ENCODE measurements at places on chromosomes 2 and 18.

- DNase-seq = peak; percentile 29
Observed at GRCh38 chr2:10659898-10660568, 29.7 kb downstream of the NOL10 start.

DNA sequence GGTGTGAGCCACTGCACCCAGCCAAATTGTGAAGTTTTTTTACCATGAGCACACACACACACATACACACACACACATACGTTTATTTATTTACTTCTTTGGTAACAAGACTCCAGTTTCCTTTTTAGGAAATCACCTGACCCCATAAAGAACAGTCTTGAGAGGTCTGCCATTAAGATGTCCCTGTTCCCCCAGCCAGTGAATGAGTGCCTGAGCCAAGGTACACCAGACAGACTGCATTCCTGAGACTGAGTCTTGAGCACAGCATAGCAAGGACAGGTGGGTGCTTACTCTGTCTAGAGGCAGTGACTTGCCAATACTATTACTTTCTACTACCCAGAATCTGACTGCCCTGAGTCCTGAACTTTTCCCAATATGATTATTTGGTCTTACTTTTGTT lies 167.2 kb upstream of the SATB2 start:
- no peak for DNase-seq

DNA sequence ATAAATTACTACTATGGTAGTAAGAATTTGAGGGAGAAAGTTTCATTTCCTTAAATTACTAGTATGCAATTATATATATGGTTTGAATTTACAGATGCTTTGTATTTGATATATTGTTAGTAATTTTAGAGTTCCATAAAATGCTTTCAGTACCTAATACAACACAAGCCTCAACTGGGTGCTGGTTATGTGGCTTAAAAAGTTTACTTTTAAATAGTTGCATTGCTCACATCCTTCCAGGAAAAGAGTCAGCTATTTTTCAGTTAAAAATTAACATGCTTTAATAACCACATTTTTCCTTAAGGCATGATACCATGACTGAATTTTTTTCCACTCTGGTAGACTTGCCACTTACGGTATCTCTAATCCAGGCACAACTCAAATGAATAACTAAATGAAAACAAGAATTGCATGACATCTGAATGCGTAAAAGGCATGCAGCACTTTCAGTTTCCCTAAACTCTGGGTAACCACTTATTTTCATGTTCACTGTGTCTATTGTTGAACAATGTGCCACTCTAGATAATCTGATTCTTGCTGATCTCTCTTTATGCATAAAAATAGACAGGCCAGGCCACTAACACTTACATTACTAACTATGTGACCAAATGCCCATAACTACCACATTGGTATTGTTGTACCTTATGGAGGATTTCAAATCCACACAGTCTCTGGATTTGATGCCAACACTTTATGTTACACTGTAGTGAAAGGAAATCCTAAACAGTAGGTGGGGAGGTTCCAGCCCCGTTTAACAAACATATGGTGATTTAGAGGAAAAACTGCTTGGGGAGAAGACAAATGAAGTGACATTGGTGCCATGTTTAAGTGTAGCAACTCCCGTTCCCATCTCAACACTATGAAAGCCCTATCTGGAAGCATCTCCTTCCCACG lies 35.5 kb upstream of the SLC35F5 start:
- no peak for DNase-seq

DNA sequence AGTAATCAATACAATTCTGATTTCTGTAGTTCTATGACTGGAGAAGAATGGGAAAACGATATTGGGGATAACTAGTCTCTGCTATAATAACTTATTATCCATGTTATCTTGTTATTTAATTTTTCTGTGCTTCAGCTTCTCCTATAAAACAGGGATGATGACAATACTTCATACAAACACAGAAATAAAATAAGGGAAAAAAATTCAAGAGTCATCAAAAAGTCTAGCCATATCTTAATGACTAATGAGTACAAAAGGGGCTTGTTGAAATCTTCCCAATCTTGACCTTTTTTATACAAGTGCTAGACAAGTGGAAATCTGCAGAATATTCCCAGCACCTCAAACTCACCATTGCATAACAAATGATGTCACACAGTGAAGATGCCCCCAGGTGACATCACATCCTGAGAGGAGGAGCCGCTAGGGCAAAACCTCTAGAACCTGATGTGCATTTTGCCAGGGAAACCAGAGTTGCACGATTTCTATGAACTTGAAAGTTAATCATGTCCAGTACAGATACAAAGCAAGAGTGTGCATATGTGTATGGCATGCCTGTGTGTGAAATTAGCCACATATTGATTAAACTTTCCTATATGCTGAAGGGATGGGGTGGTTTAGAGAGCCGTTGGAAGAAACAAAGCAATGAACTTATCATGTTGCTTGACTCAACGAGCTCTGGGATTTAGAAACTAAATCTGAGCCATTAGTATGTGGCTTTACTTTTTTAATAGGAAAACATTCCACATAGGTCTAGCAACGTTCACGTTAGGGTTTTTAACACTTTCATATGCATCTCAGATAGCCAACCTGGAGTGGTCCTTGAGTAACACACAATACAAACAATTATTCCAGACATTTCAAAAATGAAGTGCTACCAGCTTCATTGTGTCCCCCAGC lies 278.9 kb downstream of the SLC4A3 start:
- DNase-seq = no peak

- no peak for DNase-seq
Observed at GRCh38 chr18:13003466-13003896, 12.3 kb downstream of the CEP192 start.

GRCh38 chr2:77086051-77086450 lies 436.1 kb downstream of the LRRTM4 start:
- no peak for DNase-seq

GRCh38 chr2:12818416-12819102 lies 101.8 kb downstream of the TRIB2 start:
- no peak for DNase-seq

DNA sequence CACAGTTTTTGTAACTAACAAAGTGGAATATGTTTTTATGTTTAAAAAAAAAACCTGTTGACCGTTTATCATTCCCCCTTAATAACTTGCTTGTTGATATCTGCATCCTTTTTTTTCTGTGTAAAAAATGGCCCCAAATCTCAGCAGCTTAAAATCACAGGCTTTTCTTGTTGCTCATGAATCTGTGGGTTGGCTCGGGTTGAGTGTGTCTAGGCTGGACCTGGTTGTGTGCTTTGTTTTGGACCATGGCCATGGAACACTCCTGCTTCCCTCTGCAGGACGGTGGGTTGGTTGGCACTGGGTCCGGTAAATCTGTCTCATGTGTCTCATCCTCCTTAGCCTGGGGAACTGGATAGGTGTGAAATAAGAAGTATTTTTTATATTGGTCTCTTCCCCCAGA lies 139.0 kb upstream of the LINC00305 start:
- DNase-seq = no peak

DNA sequence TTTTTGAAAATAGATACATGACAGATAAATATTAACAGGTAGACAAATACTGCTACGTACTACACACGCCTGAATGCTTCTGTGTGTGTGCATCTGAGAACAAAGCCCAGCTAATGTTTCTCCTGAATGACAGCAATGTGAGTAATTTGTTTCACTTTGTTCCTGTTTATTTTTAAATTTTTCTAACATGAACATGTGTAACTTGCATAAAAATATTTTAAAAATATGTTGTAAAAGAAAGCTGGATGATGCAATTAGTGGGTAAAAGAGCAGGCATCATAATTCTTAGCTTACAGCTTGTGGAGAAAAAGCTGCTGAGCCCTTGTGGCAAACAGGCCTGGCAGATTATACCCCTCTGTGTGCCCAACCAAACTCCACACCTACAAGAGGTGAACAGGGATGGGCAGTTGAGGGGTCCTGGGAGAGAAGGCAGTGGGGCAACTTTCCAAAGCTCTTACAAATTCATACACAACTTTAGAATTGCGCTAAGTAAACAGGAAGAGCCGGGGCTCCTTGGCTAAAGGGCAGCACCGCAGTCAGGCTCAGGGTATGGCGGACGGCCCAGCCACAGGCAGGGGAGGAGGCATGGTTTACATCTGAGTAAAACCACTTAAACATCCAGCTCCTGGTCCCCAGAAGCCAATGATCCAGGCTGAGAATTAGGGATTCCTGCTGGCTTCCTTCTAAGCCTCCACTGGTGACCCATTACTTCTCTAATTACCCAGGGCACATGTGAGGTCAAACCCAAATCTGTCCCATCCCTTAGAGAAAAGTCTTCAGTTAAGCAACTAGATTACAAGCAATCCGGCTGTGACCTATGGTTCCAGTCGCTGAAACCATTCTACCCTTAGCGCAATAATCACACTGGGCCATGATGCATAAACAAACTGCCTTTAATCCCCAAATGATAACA lies 14.0 kb downstream of the PXDN start:
- DNase-seq = no peak

GRCh38 chr2:143254110-143254509 lies 124.9 kb downstream of the ARHGAP15 start:
- peak; percentile 29 for DNase-seq

DNA sequence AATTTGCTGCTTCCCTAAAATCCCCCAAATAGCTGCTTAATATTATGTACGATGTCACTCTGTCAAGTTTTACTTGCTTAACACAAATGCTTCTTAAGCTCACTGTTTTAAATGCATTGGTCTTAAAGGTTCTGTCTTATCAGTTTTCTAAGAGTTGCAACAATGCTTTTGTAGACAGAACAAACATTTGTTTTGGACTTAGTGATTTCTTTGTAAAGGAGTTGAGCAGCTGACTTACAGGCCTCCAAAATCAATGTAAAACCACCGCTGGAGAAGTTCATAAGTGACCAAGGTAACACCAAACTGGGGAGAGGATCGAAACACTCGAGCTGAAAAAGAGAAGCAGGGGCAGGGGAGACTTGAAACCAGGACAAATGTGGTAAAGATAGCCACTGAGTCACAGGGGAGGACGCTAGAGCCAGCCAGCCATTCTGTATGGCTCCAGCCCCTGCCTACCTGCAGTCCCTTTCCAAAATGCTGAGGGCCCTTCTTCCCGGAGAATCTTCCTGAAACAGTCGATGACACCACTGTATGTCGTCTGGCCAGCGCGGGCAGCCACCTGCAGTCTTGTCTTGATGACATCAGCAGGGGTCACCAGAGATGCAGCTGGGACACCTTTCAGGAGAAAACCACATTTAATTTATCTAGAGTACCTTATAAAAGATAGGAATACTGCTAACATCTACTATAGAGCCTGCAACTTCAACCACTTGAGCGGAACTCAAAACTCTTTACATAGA lies 100.2 kb downstream of the DYNC1I2 start:
- DNase-seq = no peak

GRCh38 chr2:187748958-187749357 lies 194.7 kb upstream of the TFPI start:
- DNase-seq = no peak

- DNase-seq = no peak
Observed at GRCh38 chr2:211423018-211423417, 866.6 kb downstream of the CPS1 start.

- DNase-seq = no peak
Observed at GRCh38 chr2:794554-795241, 117.5 kb upstream of the TMEM18 start.

DNA sequence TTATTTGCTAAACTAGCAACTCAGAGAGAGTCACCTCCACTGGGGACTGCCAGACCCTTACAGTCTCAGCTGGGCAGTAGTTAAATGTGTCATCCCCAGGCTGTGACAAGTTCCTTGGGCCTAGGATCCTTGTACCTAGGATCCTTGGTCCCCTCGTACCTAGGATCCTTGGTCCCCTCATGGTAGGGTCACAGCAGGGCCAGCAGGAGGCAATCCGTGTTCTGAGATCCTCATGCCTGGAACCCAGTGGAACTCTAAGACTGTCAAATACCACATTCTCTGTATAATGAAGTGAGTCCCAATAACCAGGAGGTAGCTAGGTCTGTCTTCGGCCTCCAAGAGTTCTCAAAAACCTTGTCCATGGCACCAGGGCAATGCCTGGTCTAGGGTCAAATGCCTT lies 60.8 kb downstream of the LYPD6B start:
- DNase-seq = no peak

DNA sequence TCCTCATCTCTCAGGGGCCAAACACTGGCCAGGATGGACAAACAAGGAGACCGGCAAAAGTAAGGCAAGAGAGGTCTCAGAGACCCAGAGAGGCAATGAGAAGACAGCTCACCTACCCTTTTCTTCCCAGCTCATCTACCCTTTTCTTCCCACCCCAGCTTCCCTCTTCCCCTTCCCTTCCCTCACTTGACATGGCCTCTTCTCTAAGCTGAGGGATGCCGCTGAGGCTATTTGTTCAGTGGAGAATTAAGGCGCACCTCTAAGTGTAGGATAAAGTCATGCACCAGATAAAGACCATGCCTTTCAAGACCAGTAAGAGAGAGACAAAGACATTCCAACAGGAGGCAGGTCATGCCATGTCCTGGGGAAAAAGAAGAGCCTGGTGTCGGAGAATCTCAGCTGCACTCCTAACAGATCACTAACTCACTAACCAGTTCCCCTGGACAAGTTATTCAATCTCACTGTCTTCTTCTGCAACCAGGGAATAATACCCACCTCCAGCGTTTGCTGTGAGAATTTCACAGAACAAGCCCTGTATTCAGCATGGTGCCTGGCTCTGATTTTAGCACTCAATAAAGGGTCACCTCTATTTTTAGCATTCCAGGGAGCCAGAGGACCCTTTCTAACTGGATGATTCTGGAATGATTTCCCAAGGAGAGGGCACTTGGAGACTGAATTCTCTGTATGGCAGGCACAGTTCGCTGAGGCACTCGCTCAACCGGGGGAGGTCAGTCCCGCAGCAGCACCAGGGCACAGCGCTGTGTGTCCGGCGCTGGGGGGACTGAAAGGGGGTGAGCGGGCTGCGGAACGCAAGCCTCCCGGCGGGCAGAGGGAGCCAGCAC lies 3.0 kb upstream of the FOSL2 start:
- no peak for DNase-seq

GRCh38 chr2:200466425-200467418 lies 43.1 kb downstream of the KCTD18 start:
- no peak for DNase-seq

DNA sequence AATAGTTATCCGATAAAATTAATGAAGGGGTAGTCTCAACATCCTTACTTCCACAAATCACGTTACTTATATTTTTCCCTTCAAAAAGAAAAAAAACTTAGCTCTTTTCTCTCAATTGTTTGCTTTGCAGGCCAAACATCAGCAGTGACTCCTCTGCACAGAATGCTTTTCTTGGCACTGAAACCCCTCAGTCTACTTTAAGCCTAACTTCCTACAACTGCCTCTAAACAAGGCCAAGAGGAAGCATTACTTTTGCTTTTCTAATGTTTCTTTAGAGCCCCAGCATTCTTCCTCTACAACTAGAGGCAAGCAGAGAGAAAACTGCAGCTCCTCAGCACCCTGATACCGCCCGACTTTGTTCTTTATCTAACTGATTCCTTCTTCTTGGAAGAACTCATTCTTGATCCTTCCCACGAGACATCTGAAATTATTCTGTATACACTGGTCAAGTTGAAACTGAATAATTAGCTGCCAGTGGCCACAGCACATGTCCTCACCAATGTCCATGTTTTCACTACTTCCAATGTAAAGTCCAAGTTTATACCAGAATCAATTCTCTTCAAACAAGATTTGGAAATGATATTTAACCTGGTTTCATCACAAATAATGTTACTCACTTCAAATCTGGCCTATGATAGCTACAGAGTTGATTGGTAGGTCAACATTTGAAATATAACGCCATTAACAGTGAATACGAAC lies 55.3 kb downstream of the DTNB start:
- DNase-seq = no peak

Measured in stimulated activated CD4-positive, alpha-beta T cell treated with anti-CD3 and anti-CD28 coated beads, Interleukin-4, amount 100 ng/mL, for 4 hours (primary cell).